NCI-H2081 (cell line): ENCODE measurements at places on chromosomes 12 and 14.

GRCh38 chr14:91170504-91171121 lies 56.7 kb downstream of the DGLUCY start:
- no peak for DNase-seq

- DNase-seq = no peak
These were observed 74.1 kb downstream of the RIN3 start for GRCh38 chr14:92587700-92588085.

DNA sequence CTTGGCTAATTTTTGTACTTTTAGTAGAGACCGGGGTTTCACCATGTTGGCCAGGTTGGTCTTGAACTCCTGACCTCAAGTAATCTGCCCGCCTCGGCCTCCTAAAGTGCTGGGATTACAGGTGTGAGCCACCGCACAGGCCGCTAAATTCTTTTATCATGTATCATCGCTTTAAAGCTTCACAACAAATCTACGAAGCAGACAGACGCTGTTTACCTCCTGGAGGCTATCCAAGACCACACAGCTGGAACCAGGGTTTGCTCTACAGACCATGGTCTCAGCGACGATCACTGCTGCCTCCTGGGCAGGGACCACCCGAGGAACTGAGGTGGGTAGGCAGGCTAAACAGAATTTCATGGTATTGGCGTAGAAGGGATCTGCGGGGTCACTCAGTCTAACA lies 27.2 kb downstream of the KRT80 start:
- peak; percentile 48 for DNase-seq

DNA sequence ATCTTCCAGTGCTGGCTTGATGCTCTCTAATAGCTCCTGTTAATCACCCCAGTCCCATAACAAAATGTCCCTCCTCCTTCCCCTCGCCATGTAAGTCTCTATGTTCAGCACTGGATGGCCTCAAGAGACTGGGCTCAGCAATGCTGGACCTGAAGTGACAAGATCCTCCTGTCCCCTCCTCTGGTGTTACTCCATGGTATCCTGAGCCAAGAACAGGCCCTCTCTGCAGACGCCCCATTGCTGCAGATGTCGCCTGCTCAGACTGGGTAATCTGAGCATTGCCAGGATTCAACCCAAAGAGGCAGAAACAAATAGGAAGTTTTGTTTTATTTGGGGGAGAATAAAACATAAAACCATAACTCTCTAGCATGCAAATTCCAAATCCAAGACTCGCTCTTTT lies 149.7 kb downstream of the NTF3 start:
- no peak for DNase-seq

- no peak for DNase-seq
These were observed 189.5 kb downstream of the MED13L start for GRCh38 chr12:116087962-116088361.

GRCh38 chr12:115672086-115672485 lies 605.4 kb downstream of the MED13L start:
- DNase-seq = no peak

DNA sequence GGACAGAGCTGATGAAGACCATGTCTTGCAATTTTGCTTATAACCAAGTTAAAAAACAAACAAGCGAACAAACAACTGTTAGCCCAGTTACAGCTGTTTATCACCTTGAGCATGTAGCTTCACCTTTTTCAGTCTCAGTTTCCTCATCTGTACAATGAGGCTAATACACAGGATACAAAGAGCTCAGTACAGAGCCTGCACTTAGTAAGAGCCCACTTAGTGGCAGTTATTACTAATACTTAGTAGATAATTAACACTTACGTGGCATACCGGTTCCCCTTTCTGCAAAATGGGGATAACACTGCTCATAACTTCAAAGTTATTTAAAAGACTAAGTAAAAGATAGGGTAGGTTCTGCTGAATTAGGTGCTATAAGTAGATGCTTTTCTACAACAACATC lies 228.0 kb downstream of the MON2 start:
- no peak for DNase-seq

GRCh38 chr12:6463216-6463615 lies 7.3 kb downstream of the VAMP1 start:
- DNase-seq = no peak

- no peak for DNase-seq
These were observed 119.5 kb downstream of the CHST11 start for GRCh38 chr12:104576187-104576778.

- DNase-seq = no peak
These were observed 989.3 kb upstream of the NOVA1 start for GRCh38 chr14:27587103-27587502.

GRCh38 chr12:67042697-67043131 lies 226.4 kb upstream of the CAND1 start:
- peak; percentile 64 for DNase-seq

DNA sequence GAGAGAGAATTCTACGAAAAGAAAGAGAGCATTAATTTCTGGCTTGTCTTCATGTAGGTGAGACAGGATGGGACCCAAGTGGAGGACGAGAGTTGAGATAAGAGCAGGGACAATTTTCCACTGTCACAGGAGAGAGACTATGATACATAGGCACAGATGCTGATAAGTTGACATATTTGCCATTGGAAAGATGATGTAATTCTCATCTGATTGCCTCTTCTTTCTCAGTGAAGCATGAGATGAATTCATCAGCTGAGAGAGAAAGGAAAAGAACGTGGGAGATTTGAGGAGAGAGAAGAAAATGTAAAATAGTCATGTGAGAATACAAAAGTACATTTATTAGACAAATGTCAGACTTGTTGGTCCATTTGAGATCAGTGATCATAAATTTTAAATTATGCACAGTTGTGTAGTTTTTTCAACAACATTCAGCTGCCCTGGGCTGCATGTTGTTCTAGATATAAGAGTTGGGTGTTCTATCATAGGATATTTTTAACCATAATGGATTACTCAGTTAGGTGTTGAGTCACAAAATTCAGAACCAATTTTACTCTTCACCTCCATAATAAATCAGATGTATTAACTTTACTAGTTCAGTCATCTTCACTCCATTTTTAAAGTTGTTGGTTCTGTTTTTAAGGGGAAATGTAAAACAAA lies 222.9 kb downstream of the DPY19L2 start:
- DNase-seq = no peak

- no peak for DNase-seq
These were observed 85.3 kb upstream of the OVCH1 start for GRCh38 chr12:29582677-29583272.
